ENCODE measurements at places on chromosomes 16 and 17. TPM values are rescaled to one million over a fixed set of nuclear protein-coding genes. Genes with fewer than 3 reads are reported as not detected.

Gene ZG16B
- polyA plus RNA-seq = 3.9 TPM

GRCh38 chr16:275041-275641, 603 bp downstream of the RGS11 start:
- no peak for DNase-seq

- no peak for DNase-seq
These were observed 1.2 kb downstream of the CNTNAP1 start for GRCh38 chr17:42683407-42684034.

DNA sequence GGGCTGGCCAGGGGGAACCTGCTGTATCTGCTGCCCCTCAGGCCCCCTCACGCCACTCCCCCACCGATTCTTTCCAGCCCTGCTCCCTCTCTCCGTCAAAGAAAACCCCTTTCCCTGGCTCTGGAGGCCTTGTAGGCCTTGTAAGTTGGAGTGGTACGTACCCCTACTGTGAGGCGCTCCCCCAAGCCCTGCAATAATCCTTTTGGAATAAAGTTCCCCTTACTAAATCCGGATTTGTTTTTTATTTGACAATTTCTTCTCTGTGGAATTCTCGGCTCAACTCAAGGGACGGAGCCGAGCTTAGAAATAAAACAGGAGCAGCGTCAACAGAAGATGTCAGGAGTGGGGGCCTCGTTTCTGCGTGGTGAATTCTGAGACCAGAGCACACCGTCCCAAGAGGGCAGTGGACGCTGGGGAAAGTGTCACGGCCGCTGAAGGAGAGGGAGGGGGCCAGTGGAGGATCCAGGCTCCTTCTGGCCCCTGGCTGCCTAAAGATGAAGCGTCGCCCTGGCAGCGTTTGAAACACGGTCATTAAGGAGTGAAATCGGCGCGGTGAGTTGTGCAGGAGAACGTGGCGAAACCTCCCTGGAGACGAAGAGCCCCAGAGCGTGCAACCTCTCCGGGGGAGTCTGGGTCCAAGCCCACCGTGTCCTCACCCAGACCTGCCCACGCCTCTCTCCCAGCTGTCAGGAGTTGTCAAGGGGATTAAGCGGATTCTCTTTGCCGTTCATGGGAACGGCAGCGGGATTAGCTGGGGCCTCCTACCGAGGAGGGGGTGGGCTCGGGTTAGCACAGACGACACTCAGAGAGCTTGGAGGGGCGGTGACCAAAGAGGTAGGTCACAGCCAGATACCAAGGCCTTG, 47.0 kb downstream of the SLC7A5 start:
- DNase-seq = no peak

- no peak for DNase-seq
These were observed 71.1 kb downstream of the WWOX start for GRCh38 chr16:78170494-78170933.
